GM18507 (cell line): ENCODE measurements at places on chromosomes 16 and 17.

GRCh38 chr16:1764971-1765370 lies 6.4 kb downstream of the NME3 start:
- no peak for DNase-seq

DNA sequence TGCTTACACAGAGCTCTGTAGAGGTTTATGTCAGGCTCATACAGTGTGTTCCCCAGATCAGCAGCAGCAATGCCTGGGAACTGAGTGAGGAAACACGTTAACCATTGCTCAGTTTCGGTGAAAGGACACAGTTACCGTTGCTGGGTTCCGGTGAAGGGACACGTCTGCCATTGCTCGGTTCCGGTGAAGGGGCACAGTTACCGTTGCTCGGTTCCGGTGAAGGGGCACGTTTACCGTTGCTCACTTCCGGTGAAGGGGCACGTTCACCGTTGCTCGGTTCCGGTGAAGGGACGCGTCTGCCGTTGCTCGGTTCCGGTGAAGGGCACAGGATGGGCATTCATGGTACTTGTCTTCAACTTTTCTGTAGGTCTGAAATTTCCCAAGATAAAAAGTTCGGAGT lies 81.7 kb downstream of the MRM3 start:
- no peak for DNase-seq

GRCh38 chr16:3281222-3281820 lies 2.0 kb upstream of the ZNF263 start:
- no peak for DNase-seq

DNA sequence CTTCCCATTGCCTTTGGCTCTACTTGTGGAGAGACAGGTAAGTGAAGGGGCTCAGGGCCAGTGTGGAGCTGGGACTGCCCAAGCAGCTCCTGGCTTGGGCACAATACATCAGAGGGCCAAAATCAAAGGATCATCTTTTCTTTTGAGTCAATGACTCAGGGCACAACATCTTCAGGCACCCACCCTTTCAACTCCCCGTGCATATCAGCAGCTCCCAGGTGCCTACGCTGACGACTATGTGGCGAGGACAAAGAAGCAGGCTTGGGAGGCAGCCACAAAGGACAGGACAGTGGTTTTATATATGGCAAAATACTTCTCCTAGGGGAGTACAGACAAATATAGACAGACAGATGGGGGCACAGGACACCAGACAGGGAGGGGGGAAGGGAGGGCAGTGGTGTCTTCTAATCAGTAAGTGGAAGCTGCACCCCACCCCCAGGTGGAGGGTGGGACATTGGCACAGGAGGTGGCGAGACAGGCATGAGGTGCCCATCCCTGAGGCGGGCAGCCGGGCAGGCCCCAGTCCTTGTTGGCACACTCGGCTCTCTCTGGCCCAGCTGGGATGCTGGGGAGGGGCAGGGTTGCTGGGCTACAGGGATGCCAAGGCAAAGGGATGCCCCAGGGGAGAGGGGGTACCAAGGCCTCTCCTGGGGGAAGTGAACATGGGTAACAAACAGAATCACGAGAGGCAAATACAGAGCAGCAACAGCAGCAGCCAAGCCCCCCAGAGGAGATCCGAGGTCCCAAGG lies 7.7 kb upstream of the ARL5C start:
- DNase-seq: no peak

- DNase-seq: no peak
Observed at GRCh38 chr17:27756467-27757371, 43.6 kb downstream of the NOS2 start.

- DNase-seq: no peak
Observed at GRCh38 chr17:62110923-62111484, 45.9 kb upstream of the MED13 start.

GRCh38 chr17:39618246-39618913 lies 8.4 kb upstream of the PPP1R1B start:
- no peak for DNase-seq

DNA sequence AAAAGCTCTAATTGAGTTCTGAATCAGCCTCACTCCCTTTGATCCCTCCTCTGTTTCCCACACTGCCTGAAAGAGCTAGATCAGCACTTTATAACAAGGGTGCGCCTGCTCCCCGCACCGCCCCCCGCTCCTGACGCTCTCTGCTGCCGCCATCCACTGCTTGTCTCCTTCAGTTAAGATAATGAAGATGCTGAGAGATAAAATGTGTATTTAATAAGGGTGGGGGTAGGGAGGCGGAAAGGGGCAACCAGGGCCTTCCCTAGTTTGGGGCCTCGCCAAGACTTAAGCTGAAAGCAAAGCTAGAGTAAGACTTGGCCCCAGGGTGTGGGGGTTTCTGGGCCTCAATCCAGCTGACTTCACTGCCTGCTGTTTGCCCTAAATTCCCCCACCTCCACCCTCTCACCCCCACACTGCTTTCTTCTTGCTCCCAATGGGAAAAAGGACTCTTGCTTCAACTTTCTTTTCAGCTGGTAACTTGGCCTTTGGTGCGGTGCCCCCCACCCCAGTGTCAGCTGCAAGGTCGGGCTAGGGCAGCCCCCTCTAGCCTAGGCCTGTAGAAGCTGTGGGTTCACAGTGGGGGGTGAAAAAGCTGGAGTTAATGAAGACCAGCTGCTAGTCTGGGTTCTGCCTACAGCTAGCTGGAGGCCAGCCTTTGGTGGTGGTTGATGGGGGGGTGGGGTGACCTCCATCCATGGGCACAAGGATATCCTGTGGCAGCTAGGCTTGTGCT lies 1.8 kb upstream of the RARA start:
- no peak for DNase-seq

GRCh38 chr17:35727635-35728034 lies 3.8 kb upstream of the RASL10B start:
- DNase-seq: no peak

DNA sequence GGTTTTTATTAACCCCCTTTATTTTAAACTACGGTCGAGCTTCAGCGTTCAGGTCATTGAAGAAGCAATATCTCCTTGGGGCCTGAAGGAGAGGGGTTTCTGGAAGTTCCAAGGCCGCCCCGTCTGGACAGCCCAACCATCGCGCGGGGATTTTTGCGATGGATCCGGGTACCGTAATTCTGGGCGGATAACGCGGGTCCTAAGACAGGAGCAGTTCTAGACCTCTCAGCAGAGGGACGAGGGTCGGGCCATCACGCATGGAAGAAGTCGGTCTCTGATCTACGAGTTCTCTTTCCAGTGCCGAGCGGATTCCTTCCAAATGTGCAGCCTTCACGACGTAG lies 3.6 kb downstream of the BORCS6 start:
- DNase-seq: no peak

DNA sequence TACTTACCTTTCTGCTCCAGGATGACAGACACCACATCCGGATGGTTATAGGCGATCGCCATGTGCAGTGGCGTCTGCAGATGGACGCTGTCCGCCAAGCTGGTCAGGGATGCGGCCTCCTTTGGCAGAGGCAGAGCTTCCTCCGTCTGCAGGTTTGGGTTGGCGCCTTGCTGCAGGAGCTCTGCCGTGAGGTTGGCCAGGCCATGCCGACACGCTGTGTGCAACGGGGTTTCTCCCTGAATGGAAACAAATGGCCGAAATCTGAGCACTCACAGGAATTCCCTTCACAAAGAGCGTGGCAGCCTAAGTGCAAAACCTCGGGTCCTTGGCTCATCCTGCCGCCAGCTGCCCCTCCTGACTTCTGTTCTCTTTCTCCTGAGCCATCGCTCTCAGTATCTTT lies 41.8 kb downstream of the CYB5D2 start:
- DNase-seq: no peak

GRCh38 chr17:34318474-34318873 lies 761 bp upstream of the CCL8 start:
- DNase-seq: no peak

GRCh38 chr16:19830902-19831560 lies 53.6 kb downstream of the GPRC5B start:
- DNase-seq: no peak

GRCh38 chr16:89829630-89830437 lies 1.6 kb downstream of the SPIRE2 start:
- DNase-seq: no peak

DNA sequence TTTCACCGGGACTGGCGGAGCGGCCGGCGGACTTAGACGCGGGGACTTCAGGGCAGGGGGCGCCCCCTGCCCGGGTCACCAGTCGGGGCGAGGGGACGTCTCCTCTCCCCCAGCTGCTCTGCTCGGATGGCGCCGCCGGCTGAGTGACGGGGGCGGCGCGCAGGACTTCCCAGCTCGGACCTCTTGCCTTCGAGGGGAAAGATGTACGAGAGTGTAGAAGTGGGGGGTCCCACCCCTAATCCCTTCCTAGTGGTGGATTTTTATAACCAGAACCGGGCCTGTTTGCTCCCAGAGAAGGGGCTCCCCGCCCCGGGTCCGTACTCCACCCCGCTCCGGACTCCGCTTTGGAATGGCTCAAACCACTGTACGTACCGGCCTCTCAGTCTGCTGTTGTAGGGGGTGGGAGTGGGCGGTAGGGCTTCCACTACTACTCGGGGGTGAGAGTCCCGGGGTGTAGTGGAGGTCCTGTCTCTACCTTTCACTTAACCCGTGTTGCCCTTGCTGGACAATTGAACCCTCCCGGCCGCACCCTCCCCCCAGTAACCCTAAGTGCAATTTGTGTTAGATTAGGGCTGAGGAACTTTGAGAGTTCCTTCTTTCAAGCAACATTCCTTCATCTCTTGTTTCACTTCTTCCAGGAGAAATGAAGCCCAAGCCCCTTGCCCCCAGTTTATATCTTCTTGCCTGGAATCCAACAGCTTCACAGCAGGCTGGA lies 21.9 kb downstream of the GJD3 start:
- no peak for DNase-seq

- no peak for DNase-seq
Observed at GRCh38 chr17:30395398-30396022, 16.8 kb downstream of the CPD start.

- no peak for DNase-seq
Observed at GRCh38 chr17:71055128-71055527, 885.8 kb downstream of the KCNJ2 start.

DNA sequence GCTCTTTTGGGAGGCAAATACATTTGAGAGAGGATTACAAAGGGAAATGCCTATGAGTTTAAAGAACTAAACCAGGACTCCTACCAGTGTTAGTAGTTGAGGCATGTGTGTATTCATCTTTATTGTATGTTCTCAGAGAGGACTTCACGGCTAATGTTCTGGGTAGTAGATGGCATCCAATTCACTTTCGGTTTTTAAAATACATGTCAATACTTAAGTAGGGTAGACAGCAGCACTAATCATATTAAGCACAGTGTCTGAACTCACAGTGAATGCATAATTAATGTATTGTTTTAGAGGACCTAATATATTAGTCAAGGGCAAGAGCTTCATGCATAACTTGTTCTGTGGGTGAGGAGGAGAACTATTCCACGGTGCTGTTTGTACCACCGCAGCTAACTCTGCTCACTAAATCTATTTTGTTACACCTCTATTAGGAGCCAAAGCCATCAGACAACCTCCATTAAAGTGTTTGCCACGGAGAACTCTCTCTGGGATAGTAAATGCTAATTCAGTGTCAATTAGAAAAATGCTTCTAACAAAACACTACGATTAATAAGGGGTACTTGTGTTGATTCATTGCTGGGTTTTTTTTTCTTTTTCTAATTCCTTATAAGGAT lies 56.3 kb downstream of the COX10 start:
- no peak for DNase-seq

- DNase-seq: no peak
Observed at GRCh38 chr17:37813751-37814150, 68.9 kb upstream of the HNF1B start.

- DNase-seq: no peak
Observed at GRCh38 chr16:84883301-84883700, 63.5 kb downstream of the CRISPLD2 start.

GRCh38 chr17:17089796-17090641 lies 47.8 kb downstream of the MPRIP start:
- no peak for DNase-seq

DNA sequence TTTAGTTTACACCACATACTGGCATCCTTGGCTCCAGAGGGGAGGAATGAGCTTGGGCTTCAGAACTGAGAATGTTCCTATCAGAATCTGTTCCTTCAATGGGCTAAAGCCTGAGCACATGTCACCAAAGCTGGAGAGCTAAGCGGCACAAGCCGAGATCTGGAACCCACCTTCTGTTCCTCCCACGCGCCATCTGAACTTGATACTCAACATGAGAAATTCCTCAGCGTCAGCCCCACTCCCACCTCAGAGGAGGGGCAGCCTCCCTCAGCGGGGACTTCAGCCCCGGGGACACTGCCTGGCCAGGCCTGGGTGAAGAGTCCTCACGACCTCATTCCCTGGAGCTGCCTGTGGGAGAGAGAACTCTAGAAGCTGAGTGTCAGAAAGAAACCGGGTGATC lies 22.8 kb upstream of the SLC47A1 start:
- no peak for DNase-seq

GRCh38 chr17:28756049-28756804 lies 12.4 kb downstream of the TRAF4 start:
- DNase-seq: no peak

DNA sequence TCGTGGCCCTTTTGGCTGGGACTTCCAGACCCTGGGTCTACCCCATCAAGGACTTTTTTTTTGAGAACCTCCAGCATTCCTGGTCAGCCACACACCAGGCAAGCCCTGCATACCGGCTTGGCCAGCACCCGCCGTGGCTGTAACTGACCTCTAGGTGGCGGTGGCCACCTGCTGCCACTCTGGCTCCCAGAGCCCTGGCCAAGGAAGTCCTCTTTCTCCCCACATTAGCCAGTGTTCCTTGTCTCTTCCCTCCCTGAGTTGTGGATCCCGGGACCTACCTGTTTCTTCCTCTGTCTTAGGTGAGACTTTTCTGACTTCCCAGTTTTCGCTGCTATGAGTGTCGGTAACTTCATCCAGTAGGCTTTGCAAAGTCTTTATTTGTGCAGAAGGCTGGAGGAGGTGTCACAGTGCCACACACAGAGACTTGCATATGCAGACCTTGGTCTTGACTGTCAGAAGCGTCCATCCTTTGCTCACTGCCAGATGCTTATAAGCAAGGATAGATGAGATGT lies 348.3 kb downstream of the CPPED1 start:
- peak; percentile 36 for DNase-seq
